ENCODE measurements at places on chromosomes 12 and 14.

DNA sequence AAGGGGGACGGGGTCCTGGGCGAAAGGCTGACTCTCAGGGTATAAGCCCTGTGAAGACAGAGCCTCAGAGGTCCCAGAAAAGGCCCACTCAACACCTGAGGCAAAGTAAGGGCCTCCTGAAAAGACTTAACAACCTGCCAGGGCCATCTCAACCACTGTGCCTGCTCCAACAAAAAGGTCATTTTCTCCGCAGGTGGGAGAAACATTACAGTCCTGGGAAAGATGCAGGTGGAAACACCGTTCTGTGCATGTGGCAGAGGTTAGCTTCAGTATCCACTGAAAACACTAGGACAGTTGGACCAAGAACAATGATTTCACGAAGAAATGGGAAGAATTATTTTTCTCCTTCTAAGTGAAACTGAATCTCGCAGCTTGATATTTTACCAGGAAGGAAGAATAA, 50.9 kb downstream of the CCDC88C start:
- no peak for DNase-seq

GRCh38 chr12:20390846-20391245, 22.5 kb downstream of the PDE3A start:
- no peak for DNase-seq

DNA sequence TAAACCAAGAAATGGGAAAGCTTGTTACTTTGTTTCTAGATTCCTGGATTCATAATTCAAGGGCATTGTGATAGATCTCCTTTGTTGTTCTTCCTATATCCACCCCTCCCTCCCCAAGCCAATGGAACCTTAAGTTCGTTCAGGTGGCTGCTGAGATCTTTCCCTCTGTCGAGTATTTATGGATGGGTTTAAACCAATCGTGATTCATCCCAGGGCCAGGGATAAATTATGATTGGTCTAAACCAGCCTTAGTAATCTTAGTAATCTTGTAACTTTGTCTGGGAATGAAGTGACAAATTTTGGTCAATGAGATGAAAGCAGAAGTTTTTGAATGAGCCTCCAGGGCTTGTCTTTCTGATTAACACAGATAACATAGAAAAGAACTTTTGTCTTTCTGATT, 56.1 kb upstream of the PCED1B start:
- DNase-seq: no peak

DNA sequence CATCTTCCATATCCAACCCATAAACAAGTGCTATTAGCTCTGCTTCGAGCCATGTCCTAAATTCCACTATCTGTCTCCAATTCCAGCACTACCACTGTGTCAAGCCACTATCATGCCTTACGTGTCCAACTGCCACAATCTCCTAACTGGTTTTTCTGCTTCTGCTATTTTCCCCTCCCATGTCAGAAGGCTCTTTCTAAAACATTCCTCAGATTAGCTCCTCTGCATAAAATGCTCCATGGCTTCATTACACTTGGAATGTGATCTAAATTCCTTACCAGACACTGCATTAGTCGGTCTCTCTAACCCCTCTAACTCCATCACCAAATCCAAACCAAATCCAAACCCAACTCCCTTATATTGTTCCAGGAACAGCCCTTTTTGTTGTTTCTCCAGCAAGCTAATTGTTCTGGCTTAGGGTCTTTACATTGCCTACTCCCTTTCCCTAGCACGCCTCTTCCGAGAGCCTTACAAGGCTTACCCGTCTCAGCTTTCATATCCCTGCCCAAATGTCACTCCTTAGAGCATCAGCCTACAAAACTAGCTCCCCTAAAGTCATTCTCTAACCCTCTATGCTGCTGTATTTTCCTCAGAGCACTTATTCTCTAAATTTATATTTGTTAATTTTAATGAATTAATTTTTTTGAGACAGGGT, 139.7 kb downstream of the HELB start:
- DNase-seq: no peak

DNA sequence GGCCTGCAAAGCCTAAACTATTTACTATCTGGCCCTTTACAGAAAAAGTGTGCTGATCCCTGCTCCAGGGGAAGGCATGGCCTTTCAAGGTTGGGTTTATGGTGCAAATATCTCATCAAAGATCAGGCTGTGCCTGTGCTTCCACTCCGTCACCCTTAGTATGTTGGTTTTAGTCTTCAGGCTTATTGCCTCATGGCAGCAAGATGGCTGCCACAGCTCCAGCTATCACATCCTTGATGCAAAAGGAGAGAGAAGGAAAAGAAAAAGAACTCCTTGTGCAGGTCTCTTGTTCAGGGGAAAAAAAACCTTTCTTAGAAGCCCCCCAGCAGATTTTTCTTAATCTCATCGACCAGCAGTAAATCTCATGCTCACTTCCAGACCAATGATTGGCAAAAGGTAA, 9.1 kb upstream of the HRK start:
- no peak for DNase-seq
